Stimulated activated CD4-positive, alpha-beta T cell treated with anti-CD3 and anti-CD28 coated beads, Interleukin-15, amount 100 ng/mL, for 1 hour (primary cell): ENCODE measurements at places on chromosomes 12 and 14.

DNA sequence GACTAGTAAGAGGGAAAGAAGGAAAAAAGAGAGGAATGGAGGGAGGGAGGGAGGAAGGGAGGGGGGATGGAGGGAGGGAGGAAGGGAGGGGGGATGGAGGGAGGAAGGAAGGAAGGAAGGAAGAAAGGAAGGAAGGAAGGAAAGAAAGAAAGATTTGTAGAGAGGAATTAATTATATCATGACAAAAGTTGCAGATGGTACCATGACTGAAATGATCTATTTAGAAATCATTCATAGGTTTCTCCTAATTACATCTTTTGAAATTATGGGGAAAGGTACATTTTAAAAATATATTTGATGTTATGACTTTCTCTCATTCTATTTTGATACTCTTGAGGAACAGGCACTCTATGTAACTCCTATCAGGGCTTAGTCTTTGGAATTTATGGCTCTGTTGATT lies 236.2 kb upstream of the BTG1 start:
- no peak for DNase-seq

DNA sequence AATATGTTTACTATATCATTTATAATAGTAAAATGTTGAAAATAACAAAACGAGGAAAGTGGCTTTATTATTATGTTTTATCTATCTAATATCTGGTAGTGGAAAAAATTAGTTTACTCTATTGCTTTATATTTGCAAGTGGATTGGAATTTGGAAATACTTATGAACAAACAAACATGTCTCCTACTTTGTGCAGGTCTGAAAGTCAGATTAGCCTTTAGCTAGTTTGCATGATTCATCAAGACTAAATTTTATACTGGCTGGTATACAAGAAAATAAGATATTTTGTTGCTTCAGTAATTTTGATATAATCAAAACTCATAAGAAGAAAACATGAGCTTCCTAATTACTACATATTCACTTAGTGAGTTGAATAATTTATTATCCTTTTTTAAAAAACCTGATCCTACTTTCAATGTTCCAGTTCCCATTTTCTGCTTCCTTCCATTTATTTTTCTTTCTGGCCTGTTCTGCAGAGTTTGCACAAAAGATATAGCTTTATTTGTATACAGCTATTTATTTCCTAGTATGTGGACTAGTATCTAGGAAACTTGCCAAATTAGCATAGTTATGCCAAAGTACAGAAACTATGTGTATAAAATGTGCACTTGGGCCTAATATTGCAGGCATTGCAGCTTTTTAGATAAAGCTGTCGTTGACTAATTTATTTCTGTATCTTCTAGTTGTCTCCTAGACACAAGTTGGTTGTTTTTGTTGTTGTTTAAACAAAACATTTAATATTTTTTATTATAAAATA lies 122.0 kb downstream of the AKAP6 start:
- no peak for DNase-seq

- no peak for DNase-seq
These were observed 5.0 kb upstream of the SLC38A4 start for GRCh38 chr12:46830731-46831334.

GRCh38 chr14:100674428-100674827 lies 52.3 kb upstream of the DLK1 start:
- DNase-seq: no peak

GRCh38 chr12:78057075-78057474 lies 226.4 kb downstream of the NAV3 start:
- no peak for DNase-seq

- DNase-seq: no peak
These were observed 78.3 kb downstream of the CDK17 start for GRCh38 chr12:96321941-96322340.

DNA sequence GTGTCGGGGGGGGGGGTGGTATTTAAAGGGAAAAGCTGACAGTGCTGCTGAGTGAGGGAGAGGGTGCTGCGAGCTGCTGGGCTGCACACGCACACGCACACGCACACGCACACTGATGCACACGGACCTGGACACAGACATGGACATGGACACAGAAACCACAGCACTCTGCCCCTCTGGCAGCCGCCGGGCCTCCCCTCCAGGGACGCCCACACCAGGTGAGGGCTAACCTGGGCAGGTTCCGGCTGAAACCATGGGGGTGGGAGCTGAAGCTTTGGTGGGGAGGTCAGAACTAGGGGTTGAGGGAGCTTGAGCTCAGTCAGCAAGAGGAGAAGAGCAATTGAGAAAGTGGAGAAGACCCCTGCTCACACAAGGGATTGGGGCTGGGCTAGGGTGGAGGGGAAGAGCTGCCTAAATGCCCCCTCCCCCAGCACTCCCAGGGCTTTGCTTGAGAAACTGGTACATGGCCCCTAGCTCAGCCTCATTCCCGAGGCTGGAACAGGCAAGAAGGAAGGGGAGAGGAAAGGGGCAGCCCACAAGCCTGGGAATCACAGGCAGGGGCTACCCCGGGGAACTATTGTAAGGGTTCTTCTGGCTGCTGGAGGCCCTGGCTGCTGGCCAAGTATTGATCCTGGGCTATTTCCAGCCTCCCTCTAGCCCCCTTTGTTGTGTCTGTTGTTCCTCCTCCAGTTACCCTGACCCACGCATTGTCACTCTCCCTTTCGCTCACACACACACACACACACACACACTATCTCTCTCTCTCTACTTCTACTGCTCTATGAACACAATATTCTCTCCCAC lies at the start of gene REM2:
TSS of gene REM2 (plus strand) at position 50 of the 804 bp plus-strand sequence. CDS start at position 116, 66 bp downstream.
- DNase-seq: no peak

- no peak for DNase-seq
These were observed 22.3 kb upstream of the SSPN start for GRCh38 chr12:26172946-26173552.

DNA sequence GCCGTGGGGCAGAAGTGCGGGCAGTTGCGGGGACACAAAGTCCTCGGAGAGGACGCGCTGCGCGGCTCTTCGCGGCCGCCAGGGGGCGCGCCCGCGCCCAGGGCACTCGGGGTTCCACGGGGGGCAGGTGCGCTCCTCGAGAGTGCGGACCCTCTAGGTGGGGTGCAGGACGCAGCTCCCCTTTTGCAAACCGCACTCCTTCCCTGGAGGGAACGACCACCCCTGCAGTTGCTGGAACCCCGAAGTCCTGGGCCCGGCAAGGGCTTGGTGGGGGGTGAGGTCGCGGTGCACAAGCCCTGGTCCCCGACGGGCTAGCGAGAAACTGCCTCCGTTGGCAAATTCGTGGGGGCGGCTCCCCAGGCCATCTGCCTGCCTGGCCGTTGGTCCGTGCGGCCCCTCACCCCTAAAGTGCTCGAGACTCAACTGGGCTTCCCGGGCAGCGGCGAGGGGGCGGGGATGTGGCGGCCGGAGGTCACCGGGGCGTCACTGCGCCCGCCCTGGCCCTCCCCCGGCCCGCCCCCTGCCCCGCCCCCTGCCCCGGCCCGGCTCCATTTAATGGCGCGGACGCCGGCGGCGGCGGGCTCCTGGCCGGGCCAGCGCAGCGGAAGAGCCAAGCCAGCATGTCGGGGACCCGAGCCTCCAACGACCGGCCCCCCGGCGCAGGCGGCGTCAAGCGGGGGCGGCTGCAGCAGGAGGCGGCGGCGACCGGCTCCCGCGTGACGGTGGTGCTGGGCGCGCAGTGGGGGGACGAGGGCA lies at the start of gene ADSS1:
TSS of gene ADSS1 (plus strand) at position 579 of the 756 bp plus-strand sequence. CDS start at position 621, 42 bp downstream.
- DNase-seq: peak; percentile 33

DNA sequence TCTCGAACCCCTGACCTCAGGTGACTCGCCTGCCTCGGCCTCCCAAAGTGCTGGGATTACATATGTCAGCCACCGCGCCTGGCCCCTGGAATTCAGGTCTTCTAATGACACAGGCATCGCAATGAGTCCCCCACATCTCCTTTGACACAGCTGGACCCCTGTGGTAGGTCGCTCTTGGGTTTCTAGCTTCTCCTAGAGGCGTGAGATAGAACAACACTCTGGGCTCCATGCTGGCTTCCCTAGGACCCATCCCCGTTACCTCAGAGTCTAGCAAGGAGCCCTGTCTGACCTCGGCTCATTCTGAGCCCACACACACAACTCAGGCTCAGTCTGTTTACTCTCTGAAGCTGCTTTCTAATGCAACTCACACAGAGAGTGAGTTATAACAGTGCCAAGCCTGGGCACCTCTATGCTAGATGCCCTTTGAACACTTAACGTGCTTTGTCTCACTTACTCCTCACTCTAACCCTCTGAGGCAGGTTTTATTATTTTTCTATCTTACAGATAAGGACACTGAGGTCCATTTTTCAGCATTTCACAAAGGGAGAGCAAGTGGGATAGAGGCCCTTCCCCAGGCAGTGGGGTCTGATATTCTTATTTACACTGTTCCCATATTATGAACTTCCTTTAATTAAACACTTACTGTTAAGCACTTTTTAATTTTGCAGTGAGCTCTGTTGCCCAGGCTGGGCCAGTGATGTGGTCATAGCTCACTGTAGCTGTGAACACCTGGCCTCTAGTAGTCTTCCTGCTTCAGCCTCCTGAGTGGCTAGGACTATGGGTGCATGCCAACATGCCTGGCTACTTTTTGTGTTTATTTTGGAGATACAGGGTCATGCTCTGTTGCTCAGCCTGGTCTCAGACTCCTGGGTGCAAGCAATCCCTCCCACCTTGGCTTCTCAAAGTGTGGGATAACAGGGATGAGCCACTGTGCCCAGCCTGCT lies 40.6 kb upstream of the RBM19 start:
- DNase-seq: no peak

DNA sequence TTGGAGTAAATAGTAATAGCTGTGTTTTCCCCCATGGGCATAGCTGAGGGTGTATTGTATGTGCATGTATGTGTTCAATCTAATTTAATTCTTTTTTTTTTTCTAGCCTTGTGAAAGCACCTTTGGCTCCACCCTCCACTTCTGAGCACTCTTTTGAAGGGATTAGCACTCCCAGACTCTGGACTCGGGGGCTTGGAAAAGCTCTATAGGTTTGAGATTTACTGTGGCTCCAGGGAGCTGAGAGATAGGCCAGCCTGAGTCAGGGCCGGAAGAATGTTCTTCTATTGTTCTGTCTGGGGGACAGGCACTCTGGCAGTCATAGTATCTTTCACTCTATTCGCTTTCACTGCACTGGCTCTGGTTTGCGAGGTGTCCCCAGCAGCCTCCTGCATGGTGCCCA lies 540.0 kb upstream of the TBX3 start:
- no peak for DNase-seq
